Uterus (tissue), 4 donors: ENCODE measurements at places on chromosomes 3 and 15. TPM values are rescaled to one million over a fixed set of nuclear protein-coding genes. Genes with fewer than 3 reads are reported as not detected.
A peak's percentile ranks its signal among the peaks of the same experiment; 100 is the strongest.

GRCh38 chr3:42130329-42131070 is 39.3 kb downstream of the TRAK1 start:
- no peak for DNase-seq

ZKSCAN7 gene
- total RNA-seq, result 7.2 TPM

GRCh38 chr15:48974882-48975281 is 11.2 kb upstream of the SHC4 start:
- no peak for DNase-seq

GRCh38 chr3:8485943-8486342 is 15.7 kb upstream of the LMCD1 start:
- DNase-seq, result no peak

- no peak for DNase-seq
Observed at GRCh38 chr3:105686278-105686897, 182.4 kb downstream of the CBLB start.

DNA sequence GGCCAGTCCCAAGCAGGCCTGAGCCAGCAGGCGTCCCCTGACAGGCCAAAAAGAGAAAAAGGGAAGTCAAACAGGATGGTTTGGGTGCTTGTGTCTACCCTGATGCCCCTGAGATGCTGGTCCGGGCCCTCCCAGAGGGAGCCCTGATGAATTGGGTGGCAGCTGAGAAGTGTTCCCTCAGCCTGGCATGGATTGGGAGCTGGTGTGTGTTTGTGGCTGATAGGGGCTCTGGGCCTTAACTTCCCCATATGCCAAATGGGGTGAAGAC is 1.4 kb downstream of the FBLN2 start:
- DNase-seq, result no peak

- DNase-seq, result no peak
Observed at GRCh38 chr3:61090389-61091169, 160.7 kb downstream of the FHIT start.

GRCh38 chr3:144773350-144773749 is 801.7 kb downstream of the DIPK2A start:
- no peak for DNase-seq

GRCh38 chr3:51395493-51396213 is 4.6 kb downstream of the RBM15B start:
- DNase-seq, result no peak

GRCh38 chr3:192958219-192958872 is 40.7 kb upstream of the MB21D2 start:
- DNase-seq, result no peak

DNA sequence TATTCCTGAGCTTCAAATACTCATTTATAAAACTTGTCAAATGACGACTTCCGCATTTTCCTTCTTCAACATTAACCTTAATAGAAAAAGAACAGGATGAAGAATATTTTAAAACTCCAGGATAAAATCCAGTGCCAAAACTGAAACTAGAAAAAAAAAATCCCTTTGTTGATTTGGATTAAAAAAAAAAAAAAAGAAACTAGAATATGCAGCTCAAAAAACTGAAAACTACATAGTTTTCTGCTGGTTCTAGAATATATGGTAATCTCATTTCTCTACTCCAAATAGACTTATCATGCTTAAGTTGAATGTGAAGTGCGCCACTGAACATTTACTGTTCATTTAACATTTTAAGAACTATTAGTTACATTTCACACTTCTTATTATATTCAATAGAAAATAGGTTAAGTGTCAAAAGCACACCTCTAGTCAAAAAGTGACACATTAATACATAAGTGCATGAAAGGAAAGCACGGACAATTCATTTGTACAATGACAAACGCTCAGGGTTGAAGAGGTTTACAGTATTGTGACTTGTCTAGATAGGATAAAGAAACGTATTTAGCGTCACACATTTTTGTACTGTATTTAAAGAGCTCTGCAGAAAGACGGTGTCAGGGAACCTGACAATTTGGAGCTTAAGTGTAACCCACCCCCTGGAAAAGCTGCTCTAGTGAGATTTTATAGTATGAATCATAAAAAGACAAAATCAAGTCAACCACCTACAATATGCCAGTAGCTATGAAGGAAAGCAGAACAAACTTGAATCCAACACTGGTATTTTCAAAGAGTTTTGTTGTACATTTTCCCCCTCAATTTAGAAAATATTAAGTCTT is 5.8 kb downstream of the TRA2B start:
- no peak for DNase-seq

MYZAP gene
- total RNA-seq, result 22.5 TPM

SKOR1 gene
- total RNA-seq, result 1.7 TPM

DNA sequence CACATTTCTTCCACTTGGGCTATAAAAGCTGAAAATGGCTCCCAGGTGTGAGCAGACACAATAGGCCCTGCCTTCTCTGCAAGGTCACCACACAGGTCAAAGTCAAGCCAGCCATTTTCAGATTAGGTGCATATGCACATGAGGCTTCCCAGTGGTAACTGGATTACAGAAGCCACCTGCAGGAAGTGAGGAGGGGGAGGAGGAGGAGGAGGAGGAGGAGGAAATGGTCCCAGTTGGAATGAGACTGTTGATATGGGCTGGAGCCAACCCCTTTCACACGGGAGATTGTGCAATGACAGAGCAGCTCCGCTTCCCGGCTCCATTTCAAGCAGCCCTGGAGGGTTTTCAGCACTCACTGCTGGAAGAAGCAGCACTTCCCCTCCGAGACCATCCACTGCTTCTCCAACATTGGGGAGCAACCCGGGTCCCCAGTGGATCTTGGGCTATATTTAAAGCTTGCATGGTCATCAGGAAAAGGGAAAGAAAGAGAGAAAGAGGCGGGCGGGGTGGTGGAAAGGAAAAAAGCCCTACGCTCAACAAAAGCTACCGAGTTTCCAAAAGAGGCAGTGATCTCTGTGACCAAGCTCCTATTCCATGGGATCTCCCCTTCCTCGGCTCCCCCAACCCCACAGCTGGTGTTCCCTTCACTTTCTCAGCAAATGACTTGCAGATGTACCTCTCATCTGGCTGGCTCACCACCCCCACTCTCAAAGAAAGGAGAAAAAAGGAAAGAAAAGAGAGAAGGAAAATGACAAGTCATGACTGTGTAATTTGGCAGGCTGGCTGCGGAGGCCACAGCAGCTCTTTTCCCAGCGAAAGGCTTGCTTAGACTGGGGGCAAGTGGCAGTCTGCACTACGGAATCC is 58.3 kb downstream of the LRIG1 start:
- peak; percentile 88 for DNase-seq

LSMEM2 gene
- not detected for total RNA-seq

ALG1L2 gene
- 4.0 TPM for total RNA-seq

GRCh38 chr15:50251638-50252182 is 13.8 kb downstream of the HDC start:
- no peak for DNase-seq

- no peak for DNase-seq
Observed at GRCh38 chr3:133934073-133934970, 38.6 kb upstream of the RAB6B start.

DNA sequence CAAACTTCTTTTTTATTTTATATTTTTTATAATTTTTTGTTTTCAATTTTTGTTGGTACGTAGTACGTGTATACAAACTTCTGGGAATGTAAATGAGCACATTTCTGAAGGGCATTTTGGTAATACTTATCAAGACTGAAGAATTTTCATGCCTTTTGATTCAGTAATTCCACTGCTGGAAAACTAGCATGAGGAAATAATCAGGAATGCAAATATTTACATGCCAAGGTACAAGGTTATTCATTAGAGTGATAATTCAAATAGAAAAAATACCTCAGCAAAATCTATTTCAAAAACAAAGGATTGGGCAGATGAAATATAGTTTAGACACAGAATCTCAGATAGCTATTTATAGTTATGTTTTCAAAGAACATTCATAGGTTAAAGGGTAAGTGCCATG is 128.7 kb downstream of the DMXL2 start:
- DNase-seq, result no peak

SI gene
- total RNA-seq, result not detected

DNA sequence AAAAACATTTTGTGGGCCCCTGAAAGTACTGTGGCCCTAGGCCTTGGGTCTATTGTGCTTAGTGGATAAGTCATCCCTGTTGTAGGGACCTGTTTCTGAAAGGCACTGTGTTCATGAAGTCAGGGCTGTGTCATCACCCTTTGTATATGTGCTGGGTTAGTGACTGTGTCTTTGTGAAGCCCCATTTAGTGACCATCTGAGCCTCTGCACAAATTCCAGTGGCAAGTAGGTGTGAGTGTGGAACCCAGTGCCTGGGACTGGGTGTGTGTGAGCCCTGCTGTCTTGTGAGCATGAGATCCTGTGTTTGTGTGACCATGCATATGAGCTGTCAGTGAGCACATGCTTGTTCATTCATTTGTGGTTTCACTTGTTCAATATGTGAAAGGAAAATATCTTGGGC is 1.2 kb upstream of the HYAL1 start:
- DNase-seq, result no peak
